ENCODE measurements at places on chromosomes 12 and 14.
A peak's percentile ranks its signal among the peaks of the same experiment; 100 is the strongest.

DNA sequence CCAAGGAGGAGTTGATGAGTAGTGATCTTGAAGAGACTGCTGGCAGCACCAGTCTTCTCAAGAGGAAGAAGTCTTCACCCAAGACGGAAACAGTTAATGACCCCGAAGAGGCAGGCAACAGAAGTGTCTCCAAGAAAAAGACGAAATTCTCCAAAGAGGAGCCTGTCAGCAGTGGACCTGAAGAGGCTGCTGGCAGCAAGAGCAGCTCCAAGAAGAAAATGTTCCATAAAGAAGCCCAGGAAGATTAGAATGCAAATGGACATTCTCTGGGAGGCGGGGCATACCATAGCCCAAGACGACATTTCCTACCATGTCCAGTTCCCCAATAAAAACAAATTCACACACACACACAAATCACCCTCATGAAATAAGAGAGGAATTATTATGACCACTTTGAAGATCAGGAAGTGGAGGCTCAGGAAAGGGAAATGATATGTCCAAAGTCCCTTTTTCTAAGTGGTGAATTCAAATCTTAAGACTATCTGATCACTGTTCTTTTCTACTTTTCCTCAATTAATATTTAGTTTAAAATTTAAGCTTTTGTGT lies 131.8 kb downstream of the PAWR start:
- DNase-seq = no peak

- no peak for DNase-seq
These were observed 44.8 kb downstream of the FBXW8 start for GRCh38 chr12:116955382-116956021.

- DNase-seq = no peak
These were observed 122.5 kb downstream of the HMGA2 start for GRCh38 chr12:65946821-65947220.

- no peak for DNase-seq
These were observed 7.3 kb upstream of the ASIC1 start for GRCh38 chr12:50050119-50050385.

DNA sequence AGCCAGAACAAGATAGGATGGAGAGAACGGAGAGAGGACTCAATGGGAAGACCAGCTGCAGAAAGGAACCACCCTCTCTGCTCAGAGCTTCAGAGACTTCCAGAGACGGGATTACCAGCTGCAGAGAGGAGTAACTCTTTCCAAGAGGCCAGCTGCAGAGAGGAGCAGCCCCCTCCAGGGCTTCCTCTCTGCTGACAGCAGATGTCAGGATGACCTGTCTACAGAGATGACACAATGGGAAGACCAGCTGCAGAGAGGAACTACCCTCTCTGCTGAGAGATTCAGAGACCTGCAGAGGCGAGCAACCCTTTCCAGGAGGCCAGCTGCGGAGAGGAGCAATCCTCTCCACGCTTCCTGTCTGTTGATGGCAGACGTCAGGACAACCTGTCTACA lies 61.8 kb downstream of the KLRG1 start:
- no peak for DNase-seq

DNA sequence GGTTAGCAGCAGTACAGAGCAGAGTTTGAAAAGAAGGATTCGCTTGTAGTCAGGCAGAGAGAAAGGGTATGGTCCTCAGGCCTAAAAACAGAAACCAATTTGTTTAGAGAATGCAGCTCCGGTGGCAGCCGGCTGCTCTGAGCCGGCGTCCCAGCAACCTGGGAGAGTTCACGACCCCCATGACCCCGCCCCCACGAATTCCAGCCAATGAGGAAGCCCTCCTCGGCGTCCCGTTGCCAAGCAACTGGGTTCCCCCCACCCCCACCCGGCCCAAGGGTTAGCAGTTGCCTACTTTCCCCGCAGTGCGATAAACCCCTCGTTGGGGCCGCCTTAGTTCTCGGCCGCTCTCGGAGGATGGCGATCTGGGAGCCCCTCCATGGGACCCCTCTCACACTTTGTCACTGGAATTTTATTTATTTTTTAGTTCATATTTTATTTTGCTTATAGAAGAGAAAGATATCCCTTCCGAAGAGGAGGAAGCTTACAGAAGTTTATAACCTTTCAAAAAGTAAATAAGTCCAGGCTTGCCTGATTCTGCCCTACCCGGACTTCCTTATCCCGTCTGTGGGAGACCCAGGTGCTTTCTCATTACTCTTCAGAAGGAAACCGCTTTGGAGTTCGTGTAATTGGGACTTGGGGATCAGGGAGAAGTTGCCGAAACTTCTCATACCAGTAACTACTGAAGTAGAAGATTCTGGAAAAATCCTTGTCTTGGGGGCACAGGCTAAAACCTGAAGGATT lies at the start of gene CCDC60:
Gene CCDC60, plus strand, starts transcription at position 300 of the 741 bp plus-strand sequence. CDS start 448 bp downstream, outside the sequence.
- no peak for DNase-seq

GRCh38 chr12:28446031-28446430 lies 255.8 kb downstream of the CCDC91 start:
- DNase-seq = no peak

- no peak for DNase-seq
These were observed 1.2 kb downstream of the SLC2A13 start for GRCh38 chr12:40104461-40105264.

DNA sequence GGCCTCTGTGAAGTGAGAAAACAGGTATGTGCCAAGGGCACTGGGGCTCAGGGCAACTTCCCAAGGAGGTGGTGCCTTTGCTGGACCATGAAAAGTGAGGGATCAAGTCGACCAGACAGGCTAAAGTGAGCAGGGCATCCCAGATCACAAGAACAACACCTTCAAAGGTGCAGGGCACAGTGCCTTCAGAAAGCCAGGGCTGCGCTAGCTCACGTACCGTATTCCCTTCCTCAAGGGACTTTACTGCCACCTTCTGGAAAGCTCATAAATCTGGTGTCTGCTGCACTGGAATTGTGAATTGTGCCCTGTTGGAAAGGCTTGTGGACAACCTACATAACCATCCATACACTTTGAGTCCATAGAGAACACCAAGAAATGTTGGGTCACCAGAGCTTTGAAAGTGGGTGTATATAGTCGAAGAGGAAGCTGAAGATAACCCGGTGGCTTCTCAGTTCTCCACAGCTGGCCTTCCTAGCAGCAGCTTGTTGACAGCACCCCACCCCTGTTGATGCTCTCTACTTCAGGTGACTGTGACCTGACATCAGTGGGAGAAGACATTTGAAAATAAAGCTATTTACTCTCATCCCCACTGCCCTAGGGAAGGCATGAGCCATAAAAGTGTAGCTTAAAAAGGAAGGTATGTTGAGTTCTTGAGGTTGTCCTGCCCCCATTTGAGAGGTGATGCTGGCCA lies 24.5 kb downstream of the FIGNL2 start:
- no peak for DNase-seq

DNA sequence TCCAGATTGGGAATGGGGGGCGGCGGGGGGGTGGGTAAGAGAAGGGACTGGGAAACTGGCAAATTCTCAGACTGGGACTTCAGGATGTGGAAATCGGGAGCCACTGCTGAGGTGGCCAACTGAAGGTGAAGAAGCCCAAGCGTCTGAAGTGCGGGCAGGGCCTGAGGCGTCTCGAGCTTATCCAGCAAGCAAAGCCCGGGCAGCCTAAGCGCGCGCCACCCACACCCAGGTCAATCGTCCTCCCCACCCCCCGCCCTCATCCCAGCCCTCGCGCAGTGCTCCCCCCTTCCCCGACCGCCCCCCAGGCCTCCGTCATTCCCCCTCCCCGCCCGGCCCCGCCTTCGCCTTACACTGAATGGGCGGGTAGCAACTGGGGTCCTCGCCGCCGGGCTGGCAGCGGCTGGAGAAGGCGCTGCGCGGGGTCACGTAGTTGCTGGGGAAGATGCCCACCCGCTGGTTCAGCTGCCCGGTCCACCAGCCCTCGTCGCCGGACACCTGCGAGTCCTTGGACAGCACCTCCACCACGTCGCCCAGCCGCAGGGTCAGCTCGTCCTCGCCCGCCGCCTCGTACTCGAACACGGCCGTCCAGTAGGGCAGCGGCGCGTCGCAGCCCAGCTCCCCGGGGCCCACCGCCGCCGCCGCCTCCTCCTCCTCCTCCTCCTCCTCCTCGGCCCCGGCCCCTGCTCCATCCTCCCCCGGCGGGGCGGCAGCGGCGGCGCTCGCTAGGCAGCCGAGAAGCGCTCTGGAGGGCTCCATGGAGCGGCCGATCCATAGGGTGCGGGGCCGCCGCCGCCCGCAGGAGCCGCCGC lies 693 bp downstream of the MAP3K9 start:
- peak; percentile 12 for DNase-seq

- DNase-seq = no peak
These were observed 202.2 kb downstream of the TMEM132D start for GRCh38 chr12:129701631-129702101.

DNA sequence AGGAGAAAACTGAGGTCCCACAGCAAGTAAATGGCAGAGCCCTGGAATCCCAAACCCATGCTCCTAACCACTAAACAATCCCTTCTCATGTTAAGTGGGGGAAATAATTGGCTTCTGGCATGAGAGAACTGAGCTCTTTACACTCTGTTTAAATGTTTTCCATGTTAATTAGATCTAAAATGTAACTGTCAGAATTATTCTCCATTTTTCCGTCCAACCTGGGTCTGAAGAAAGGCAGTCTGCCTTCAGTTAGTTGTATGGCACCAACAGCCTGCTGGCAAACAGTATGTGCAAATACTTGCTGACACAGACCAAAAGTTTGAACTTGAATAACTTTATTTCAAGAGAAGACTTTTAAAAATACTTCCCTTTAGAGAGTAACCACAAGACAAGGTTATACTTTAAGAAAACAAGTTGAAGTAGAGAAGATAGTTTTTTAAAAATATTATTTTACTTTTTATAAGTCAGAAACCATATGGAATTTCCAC lies 59.7 kb downstream of the E2F7 start:
- DNase-seq = no peak

GRCh38 chr12:56718636-56719035 lies 6.5 kb downstream of the NACA start:
- no peak for DNase-seq

- no peak for DNase-seq
These were observed 354.8 kb upstream of the TMEM132C start for GRCh38 chr12:127912035-127912665.

- no peak for DNase-seq
These were observed 2.0 kb downstream of the EMC9 start for GRCh38 chr14:24139272-24139934.

GRCh38 chr14:69370061-69370460 lies 28.0 kb downstream of the ERH start:
- DNase-seq = no peak

- DNase-seq = no peak
These were observed at the start of gene SLC24A4 for GRCh38 chr14:92323011-92323915. TSS of gene SLC24A4 (plus strand) at chr14:92323165. CDS start at chr14:92323831, 666 bp downstream.

DNA sequence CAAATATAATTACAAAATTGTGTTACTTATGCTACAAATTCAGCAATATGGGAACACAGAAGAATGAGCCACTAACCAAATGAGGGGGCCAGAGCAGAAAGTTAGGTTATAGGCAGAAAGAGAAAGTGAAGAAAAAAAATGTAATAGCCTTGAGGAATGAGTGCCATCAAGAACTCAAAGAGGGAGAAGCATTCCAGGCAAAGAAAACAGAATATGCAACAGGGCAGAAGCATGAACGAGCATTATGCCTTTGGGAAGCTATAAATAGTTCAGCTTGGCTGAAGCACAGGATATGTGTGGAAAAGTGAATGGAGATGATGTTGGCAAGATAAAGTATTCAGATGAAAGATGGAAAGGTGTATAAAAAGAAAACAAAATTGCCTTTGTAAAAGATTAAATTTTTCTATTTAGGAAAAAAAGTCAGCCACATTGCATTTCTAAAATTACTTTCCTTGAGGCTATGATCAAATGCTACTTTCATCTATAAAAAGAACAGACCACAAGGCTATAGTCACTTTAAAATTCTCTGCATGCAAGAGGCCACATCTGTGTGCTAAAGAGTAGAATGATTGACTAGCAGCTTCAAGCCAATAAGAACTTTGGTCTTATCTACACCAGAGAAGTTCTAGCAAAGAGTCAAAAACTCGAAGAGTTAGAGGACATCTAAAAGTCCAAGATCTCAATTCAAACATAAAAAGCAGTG lies 193.6 kb upstream of the GARIN6 start:
- DNase-seq = no peak

GRCh38 chr14:21210023-21210422 lies 54.2 kb upstream of the OR5AU1 start:
- no peak for DNase-seq

DNA sequence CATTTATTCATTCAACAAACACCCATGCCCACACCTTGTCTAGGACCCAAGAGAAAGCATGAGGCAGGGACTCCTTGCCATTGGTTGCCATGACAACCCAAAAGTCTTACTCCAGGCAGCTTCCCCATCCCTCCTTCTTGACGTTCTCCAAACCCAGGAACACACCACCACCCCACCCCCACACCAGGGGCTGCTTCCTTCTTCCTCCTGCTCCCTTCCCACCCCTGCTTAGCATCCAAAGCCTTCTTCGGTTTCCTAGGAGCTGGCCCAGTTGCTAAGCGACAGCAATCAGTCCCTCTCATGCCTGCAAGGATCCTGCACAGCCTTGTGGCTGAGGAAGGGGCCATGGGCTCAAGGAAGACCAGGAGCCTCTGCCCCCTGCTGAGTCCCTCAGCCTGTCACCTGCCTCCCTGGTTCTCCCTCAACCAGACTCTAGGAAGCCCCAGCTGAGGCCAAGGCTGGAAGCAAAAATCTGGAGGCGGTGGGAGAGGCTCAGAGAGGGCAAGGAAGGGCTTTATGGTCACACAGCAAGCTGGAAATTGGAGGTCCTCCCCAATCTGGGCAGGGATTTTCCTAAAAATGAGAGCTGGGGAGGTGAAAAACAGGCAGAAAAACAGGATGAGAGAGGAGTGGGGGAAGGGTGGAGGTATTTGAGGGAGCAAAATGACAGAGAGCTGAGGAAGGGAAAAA lies 15.4 kb downstream of the RASAL1 start:
- DNase-seq = no peak

DNA sequence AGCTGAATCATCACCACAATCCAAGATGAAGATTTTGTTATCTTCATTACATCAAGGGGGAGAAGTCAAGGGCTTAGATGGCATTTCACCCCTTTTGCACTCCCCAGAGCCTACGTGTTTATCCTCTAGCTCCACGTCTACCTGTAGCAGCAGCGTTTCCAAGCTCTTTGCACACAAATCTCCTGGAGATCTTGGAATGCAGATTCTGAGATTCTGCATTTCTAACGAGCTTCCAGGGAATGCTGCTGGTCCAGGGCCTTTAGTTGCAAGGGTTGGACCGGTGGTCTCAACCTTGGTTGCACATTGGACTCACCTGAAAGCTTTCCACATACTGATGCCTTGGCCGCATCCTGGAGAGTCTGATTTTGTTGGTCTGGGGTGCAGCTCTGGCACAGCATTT lies 49.5 kb upstream of the STON2 start:
- no peak for DNase-seq

- DNase-seq = no peak
These were observed 951 bp downstream of the NR1H4 start for GRCh38 chr12:100474617-100475016.

GRCh38 chr12:115451151-115451779 lies 767.3 kb upstream of the TBX3 start:
- no peak for DNase-seq
